Muscle of arm (tissue), 14 donors: ENCODE measurements at places on chromosomes 2 and 18.

DNA sequence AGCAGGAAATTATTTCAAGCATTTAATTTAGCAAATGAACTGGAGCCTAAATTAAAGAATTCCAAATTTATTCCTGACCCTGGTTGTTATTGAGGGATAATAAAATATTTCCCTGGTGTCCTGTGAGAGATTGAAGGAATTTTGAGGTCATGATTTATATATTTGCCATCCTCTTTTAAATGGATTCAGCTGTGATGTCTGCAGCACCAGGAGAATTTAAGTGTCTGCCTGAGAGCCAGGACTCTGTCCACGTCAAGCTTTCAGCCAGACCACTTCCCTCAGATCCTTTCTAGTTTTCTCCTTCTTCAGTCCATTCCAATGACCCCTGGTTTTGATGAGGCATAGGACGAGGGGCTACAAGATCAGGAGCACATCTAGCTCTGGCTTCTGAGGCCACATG, 59.9 kb downstream of the INO80C start:
- DNase-seq = no peak

GRCh38 chr2:60472041-60472440, 81.4 kb downstream of the BCL11A start:
- no peak for DNase-seq

DNA sequence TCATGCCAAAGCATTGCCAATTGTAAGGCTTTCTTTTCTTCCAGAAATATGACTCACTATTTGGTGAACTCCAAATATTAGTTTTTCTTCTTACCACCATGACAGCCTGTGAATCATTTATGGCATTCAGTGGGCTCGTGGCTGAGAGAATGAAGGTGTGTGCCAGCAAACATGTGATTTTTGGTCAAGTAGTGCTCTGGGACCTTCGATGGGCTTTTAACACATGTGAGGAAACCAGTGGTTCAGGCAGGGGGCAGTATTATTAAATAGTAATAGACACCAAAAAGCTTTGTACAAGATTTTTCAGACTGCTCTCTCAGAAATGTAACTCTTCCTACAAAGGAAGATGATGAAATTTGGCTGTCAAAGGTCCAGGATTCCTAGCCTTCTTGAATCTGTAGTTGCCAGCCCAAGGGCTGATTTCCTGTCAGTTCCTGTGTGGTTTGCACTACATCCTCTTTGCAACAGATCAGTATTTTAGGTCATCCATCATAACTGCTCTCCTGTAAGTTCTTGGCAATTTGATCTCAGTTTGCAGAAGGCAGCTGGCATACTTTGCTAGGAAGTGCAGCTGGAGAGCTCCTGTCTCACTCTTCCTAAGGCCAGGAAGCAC, 64.3 kb downstream of the BABAM2 start:
- peak; percentile 80 for DNase-seq

GRCh38 chr2:234823877-234824376, 127.9 kb upstream of the SH3BP4 start:
- DNase-seq = peak; percentile 62
